ENCODE measurements at places on chromosomes 4 and X. TPM values are rescaled to one million over a fixed set of nuclear protein-coding genes. Genes with fewer than 3 reads are reported as not detected.

- no peak for DNase-seq
Measured at GRCh38 chr4:151667666-151668065, 93.1 kb downstream of the GATB start.

DNA sequence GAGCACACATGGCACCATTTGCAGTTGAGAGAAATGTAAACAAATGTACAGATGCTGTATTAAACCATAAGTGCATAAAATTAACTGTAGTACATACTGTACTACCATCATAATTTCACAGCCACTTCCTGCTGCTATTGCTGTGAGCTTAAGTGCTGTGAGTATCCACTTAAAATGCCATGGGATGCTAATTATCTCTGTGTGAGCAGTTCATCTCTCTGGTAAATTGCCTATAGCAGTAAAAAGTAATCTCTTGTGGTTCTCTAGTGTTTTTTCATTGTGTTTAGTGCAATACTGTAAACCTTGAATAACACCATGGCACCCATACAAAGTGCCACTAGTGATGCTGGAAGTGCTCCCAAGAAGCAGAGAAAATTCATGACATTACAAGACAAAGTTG lies 9.9 kb upstream of the SCOC start:
- no peak for DNase-seq

DNA sequence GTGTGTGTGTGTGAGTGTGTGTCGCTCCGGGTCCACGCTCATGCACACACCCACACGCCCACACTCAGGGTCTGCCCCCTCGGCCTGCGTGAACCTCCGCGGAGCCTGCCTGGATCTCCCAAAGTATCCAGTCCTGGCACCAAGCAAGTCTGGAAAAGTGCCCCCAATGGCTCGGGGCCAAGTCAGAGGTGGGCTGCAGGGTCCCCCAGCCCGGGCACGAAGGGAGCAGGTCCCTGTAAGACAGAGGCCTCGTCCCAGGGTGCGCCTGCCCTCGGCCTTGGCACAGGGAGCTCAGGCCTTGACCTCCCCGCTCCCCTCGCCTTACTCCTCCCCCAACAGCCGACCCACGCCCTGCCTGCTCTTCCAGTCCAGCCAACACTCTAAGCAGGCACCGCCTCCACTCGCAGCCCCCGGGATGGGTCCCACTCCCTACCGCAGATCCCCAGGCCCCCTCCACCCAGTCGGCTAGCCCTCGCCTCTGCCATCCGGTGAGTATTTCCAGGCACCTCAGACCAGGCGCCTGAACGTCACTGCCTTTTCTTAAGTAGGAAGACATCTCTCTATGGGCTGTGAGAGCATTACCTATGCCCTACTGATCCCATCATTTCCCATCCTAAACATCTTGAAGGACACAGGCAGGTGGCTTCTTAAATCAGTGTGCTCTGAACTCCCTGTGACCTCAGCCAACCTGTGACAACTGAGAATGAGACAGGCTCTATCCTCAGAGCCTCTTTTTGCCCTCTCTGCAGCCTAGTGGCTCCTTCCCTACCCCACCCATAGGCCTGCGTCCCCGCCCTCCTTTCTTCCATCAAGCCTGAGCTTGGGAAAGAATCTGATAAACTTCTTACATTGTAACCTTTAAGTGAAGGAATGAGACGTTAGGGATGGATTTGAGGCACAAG lies 704 bp downstream of the FAM114A1 start:
- no peak for DNase-seq

- peak; percentile 89 for DNase-seq
Measured at GRCh38 chr4:15755321-15756155, 22.6 kb upstream of the CD38 start.

- DNase-seq: no peak
Measured at GRCh38 chr4:1218634-1219565, 30.0 kb downstream of the CTBP1 start.

DNA sequence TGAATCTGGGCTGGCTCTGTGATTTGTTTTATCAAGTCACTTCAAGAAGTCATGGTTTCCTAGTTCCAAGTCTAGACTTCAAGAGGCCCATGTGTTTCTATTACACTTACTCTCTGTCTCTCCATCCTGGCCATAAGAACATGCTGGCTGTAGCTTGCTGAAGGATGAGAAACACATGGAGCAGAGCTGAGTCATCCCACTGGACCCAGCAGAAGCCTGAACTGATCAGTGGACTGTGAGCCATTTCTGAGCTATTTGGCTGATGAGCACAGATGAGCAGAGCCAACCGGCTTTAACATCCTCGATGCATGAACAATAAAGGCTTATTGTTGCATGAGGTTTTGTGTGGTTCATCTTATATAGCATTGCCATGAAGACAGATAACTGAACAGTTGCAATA lies 290.6 kb upstream of the BOD1L1 start:
- peak; percentile 49 for DNase-seq

- no peak for DNase-seq
Measured at GRCh38 chrX:22141047-22141730, 109.1 kb downstream of the PHEX start.

GRCh38 chr4:53023677-53024299 lies 161.7 kb downstream of the RASL11B start:
- DNase-seq: no peak

DNA sequence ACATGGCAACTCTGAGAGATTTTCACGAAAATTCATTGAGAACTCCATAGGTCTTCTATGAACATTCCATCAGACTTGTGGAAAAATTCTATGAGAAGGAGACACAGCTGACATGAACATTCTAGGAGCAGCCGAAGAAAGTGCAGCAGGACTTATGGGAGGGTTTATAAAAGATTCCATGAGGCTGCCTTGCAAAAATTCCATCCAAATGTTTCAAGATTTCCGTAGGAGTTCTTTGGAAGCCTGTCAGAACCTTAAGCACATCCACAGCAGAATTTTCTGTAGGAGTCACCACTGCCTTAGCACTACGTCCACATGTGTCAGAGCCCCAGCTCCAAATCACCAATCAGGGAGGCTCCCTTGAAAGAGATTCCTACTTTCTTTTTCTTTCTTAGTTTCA lies 67.0 kb upstream of the MSX1 start:
- DNase-seq: no peak

DNA sequence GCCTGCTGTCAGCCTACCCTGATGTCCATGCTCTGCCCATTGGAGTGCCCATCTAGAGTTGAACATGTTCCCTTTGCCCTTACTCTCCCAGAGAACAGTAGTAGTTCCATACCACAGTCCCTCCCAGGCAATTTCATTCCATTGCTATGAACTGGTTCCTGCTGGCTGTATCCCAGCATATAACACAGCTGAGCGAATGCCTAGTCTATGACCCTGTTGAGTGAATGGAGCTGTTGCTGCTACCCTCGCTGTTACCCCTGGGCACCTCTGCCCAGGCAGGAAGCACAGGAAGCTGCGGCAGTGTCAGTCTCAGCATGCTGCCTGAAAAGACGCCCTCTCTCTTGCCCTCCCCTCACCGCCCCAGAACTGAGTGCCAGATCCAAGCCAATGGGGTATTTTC lies 73.3 kb downstream of the SOX3 start:
- no peak for DNase-seq

DNA sequence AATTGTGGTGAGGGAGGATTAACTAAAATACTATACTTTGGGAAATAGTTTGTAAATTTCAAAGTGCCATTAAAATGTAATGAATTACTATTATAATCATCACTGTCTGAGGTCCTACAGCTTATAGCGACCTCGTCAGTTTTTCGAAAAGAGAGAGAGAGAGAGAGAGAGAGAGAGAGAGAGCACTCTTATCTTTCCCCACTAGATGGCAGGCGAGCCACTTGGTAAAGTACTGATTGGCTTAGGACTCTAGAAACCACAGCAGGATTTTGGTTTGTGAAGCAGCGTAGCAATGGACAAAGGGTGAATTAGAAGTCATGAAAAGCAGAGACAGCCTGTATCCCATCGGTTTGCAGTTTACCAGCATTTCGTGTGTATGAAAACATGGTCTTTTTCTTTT lies 52.5 kb downstream of the LINC00632 start:
- DNase-seq: peak; percentile 49

- no peak for DNase-seq
Measured at GRCh38 chrX:110432906-110433215, 74.2 kb downstream of the RTL9 start.

DNA sequence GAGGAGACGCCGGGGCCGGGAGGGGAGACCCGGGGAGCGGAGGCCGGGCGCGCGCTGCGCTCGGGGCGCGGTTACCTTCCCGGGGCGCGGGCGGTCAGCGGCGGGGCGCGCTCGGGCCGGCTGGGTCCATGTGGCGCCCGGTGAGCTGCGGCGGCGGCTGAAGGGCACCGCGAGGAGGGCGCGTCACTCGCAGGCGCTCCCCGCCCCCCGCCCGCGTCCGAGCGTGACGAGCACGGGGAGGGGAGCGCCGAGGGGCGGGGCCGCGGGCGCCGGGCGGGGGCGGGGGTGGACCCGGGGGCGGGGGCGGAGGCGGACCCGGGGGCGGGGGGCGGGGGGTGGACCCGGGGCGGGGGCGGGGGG lies at the start of gene CPLX1:
TSS of gene CPLX1 (minus strand) at position 159 of the 360 bp plus-strand sequence. CDS start 1,607 bp downstream, outside the sequence.
- no peak for DNase-seq

- DNase-seq: no peak
Measured at GRCh38 chrX:154315416-154315815, 19.8 kb downstream of the TKTL1 start.

- no peak for DNase-seq
Measured at GRCh38 chr4:153224474-153224873, 20.2 kb downstream of the TRIM2 start.

DNA sequence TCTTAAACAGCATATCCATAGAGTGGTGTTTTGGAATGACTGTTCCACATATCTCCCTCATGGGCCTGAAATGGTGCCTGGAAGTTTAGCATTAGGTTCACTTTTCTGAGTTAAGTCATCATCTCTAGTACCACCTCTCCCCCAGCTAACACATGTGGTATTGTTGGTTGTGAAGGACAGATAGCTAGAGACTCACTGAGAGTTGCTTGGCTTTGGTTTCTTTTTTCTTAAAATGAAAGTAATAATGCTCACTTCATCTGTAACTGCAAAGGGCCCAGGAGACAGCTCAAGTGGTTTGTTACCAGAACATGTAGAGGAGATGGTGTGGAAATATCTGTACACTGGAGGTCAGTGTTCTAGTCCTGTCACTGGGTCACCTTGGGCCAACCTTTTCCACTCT lies 90.9 kb downstream of the EFNB1 start:
- no peak for DNase-seq

GRCh38 chrX:23341452-23341851 lies 6.8 kb downstream of the PTCHD1 start:
- no peak for DNase-seq

- DNase-seq: peak; percentile 42
Measured at GRCh38 chr4:20194123-20195013, 57.3 kb upstream of the SLIT2 start.

DNA sequence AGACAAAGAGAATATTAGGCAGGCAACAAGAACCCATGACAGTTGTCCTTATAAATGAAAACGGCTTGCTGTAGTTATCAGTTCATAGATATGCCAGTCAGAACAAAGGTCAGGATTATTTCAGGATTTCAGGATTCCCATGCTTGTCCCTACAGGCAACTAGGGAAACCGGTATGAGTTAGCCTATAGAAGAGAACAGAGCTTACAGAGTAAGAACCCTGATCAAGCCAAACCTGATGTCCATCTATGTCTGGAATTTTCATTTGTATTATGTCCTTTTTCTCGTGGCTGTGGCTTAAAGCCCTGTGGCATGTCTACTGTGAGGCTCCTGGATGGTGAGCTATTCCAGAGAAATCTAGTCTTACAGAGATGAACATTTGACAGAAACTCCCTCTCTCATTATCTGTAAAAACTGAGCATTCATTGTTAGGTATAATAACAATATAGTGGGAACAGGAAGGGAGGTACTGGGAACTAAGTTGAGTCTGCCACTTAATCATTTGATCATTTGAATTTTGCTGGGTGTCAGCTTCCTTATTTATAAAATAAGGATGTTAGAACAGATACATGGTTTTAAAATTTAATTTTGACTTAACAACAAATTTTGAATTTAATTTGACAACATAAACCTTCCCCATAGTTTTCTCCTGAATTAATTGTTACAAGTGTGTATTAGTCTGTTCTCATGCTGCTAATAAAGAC lies 129.5 kb upstream of the KLF3 start:
- no peak for DNase-seq

- no peak for DNase-seq
Measured at GRCh38 chrX:123215397-123216089, 31.5 kb downstream of the GRIA3 start.

GRCh38 chrX:130300010-130300282 lies 31.2 kb upstream of the ZNF280C start:
- DNase-seq: no peak

- peak; percentile 55 for DNase-seq
Measured at GRCh38 chr4:189022440-189023035, 883.3 kb downstream of the TRIML1 start.

GRCh38 chr4:171203425-171203824 lies 609.8 kb upstream of the GALNTL6 start:
- peak; percentile 78 for DNase-seq

GRCh38 chr4:7822137-7822505 lies 117.5 kb downstream of the AFAP1 start:
- no peak for DNase-seq

- DNase-seq: peak; percentile 77
Measured at GRCh38 chr4:11505221-11505971, 76.7 kb upstream of the HS3ST1 start.

DNA sequence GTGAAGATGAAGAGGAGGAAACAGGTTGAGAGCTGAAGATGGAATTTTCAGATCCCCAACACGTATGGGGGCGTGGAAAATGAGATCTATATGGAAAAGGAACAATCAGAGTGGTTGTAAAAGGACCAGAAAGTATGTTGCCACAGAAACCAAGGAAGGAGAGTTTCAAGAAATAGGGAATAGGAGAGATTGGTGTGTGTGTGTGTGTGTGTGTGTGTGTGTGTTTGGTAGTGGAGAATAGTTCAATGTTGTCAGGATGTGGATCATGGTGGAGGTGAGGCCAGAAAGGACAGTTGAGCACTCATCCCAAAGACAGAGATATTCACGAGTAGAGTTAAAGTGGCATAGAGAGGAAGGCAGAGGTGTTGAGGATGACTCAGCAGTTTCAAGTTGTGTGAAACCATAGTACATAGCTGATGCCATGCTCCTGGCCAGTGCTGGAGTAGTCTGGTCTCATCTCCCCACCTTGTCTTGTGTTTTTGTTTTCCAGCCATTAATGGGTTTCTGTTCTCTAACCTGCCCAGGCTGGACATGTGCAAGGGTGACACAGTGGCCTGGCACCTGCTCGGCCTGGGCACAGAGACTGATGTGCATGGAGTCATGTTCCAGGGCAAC lies 36.1 kb downstream of the HEPH start:
- no peak for DNase-seq

GRCh38 chr4:44806071-44806470 lies 79.7 kb upstream of the GNPDA2 start:
- no peak for DNase-seq

- no peak for DNase-seq
Measured at GRCh38 chrX:51421972-51422597, 74.3 kb downstream of the NUDT11 start.

EDA2R gene
- 3.9 TPM for total RNA-seq

SULT1E1 gene
- 3.1 TPM for total RNA-seq

VEGFC gene
- total RNA-seq: 12.2 TPM

PGK1 gene
- total RNA-seq: 569 TPM

C4orf50 gene
- total RNA-seq: 0.02 TPM

DUSP9 gene
- total RNA-seq: 1.3 TPM

PRKG2 gene
- total RNA-seq: 0.02 TPM

PNMA5 gene
- not detected for total RNA-seq

SLC9A7 gene
- total RNA-seq: 4.2 TPM

ANOS1 gene
- total RNA-seq: 6.6 TPM

GPRASP1 gene
- 0.08 TPM for total RNA-seq

GJB1 gene
- not detected for total RNA-seq

F9 gene
- total RNA-seq: not detected

RNF128 gene
- total RNA-seq: not detected

Measured in H4 (cell line).